ENCODE measurements at places on chromosomes 7 and 10. TPM values are rescaled to one million over a fixed set of nuclear protein-coding genes. Genes with fewer than 3 reads are reported as not detected.

EZH2 gene
- 53.3 TPM for total RNA-seq

SPDYE3 gene
- total RNA-seq: not detected

UFSP1 gene
- 17.2 TPM for total RNA-seq

FBXL13 gene
- 4.2 TPM for total RNA-seq

PNLIPRP3 gene
- total RNA-seq: not detected

CYP26A1 gene
- total RNA-seq: not detected

XRCC2 gene
- total RNA-seq: 7.7 TPM

EPDR1 gene
- total RNA-seq: 0.34 TPM

EPO gene
- total RNA-seq: not detected

C10orf88 gene
- total RNA-seq: 17.0 TPM

PNLIPRP1 gene
- not detected for total RNA-seq

CALML5 gene
- total RNA-seq: not detected

MYL10 gene
- total RNA-seq: not detected

CLCN1 gene
- not detected for total RNA-seq

HOXA4 gene
- 0.79 TPM for total RNA-seq

TYSND1 gene
- 23.6 TPM for total RNA-seq

RET gene
- total RNA-seq: not detected

CHST3 gene
- total RNA-seq: not detected

TAC1 gene
- not detected for total RNA-seq

OR2A12 gene
- not detected for total RNA-seq

ADGRA1 gene
- total RNA-seq: not detected

HMX2 gene
- not detected for total RNA-seq

DGKI gene
- total RNA-seq: not detected

TPST1 gene
- total RNA-seq: 3.6 TPM

UCN3 gene
- total RNA-seq: not detected

SFXN2 gene
- total RNA-seq: 10.2 TPM

ASB10 gene
- not detected for total RNA-seq

PSD gene
- total RNA-seq: 0.61 TPM

IGFBP1 gene
- not detected for total RNA-seq

COBL gene
- not detected for total RNA-seq

PDE6C gene
- not detected for total RNA-seq

MCM10 gene
- total RNA-seq: 7.0 TPM

SUFU gene
- total RNA-seq: 5.9 TPM

CYP3A7 gene
- not detected for total RNA-seq

EEPD1 gene
- total RNA-seq: 63.5 TPM

UPK3B gene
- total RNA-seq: not detected

LDB3 gene
- 8.3 TPM for total RNA-seq

RALA gene
- total RNA-seq: 13.8 TPM

TRUB1 gene
- total RNA-seq: 31.6 TPM

CFAP46 gene
- 1.5 TPM for total RNA-seq

PRSS37 gene
- total RNA-seq: not detected

ZNF775 gene
- total RNA-seq: 4.7 TPM

CELF2 gene
- total RNA-seq: 0.14 TPM

DGKB gene
- not detected for total RNA-seq

FZD1 gene
- total RNA-seq: 7.9 TPM

USP54 gene
- 8.2 TPM for total RNA-seq

ALOX5 gene
- total RNA-seq: 480 TPM

KCNMA1 gene
- 31.3 TPM for total RNA-seq

PDK4 gene
- not detected for total RNA-seq

HTR5A gene
- total RNA-seq: not detected

TBXAS1 gene
- total RNA-seq: not detected

GIMAP7 gene
- total RNA-seq: not detected

OPN4 gene
- total RNA-seq: not detected

AKR1C8 gene
- total RNA-seq: not detected

CALCR gene
- total RNA-seq: not detected

RSPH10B2 gene
- 5.2 TPM for total RNA-seq

TRIL gene
- total RNA-seq: not detected

CPEB3 gene
- 3.0 TPM for total RNA-seq

UCMA gene
- total RNA-seq: 0.63 TPM
